ENCODE measurements at places on chromosomes 13 and 19. TPM values are rescaled to one million over a fixed set of nuclear protein-coding genes. Genes with fewer than 3 reads are reported as not detected.

The UBE2L5 gene
- 0.57 TPM for total RNA-seq

GRCh38 chr19:54659300-54659699 is 3.5 kb upstream of the LILRB4 start:
- no peak for DNase-seq
- H3K27ac ChIP-seq = no peak overlapping the region
- H3K27me3 ChIP-seq = peaks cover 3% of the 10 kb centered on the region

The IGSF23 gene
- not detected for total RNA-seq

The EFNA2 gene
- total RNA-seq = not detected

The ATP7B gene
- total RNA-seq = 0.91 TPM

DNA sequence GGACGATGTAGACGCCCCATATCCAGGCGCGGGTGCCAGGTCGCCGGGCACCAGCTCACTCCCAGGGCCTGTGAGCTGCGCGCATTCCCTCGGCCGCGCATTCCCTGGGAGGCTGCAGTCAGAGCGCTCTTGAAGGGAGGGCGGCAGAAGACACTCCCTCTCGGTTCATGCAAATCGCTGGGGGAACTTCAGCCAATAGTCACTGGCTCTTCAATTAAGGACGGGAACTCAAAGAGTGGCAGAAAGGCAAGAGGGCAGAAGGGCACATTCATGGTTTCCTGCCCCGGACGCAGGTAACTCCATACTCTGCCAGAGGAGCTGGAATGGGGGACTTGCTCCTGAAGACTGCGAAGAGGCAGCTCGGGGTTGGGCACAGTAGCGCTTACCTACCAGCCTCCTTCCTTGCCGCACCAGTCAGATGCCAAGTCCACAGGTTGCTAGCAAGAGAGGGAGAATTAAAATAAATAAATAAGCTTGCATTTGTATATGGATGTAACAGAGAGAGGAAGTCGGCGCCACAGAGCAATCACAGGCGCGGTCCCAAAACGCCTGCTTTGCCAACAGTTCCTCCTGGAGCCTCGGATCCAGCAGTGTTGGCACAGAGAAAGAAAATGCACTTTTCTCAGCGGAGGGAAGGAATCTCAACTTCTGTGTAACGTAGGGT is 459 bp downstream of the PCDH20 start:
- H3K27me3 ChIP-seq = peaks cover 9% of the 10 kb centered on the region
- no peaks in the 10 kb centered on the region for H3K4me1 ChIP-seq
- no peak for DNase-seq
- H3K36me3 ChIP-seq = no peaks in the 10 kb centered on the region

DNA sequence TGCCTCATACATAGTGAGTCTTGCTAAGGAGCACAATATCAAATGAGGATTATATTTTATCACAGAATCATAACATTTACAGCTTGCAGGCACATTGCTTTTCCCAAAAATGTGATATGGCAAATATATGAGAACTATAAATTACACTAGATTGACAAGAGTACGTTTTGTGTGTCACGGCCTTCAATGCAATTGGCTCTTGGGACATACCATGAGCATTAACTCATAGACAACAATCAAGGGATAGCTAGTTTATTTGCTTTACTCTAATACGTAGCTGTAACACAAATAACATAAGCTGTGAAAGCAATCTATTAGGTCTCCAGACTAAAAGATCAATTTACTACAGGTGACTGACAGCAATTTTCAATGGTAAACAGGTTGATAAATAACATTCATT is 17.8 kb downstream of the LHFPL6 start:
- H3K36me3 ChIP-seq = no peaks in the 10 kb centered on the region
- DNase-seq = no peak
- H3K4me3 ChIP-seq = no peak overlapping the region
- H3K27me3 ChIP-seq = no peaks in the 10 kb centered on the region

DNA sequence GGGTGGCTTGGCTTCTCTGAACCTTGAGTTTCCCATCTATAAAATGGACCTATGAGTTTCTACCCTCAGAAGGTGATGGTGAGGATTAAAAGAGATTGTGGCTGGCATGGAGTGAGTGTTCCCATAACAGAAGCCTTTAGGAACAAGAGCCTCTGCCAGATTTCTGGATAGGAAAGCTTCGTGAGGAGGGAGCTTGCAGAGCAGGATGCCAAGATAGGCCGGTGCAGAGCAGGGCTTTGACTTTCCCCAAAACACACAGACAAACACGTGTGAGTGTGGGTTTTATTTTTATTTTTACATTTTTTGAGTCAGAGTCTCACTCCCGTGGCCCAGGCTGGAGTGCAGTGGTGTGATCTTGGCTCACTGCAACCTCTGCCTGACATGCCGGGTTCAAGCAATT is 3.7 kb upstream of the CNN1 start:
- DNase-seq = no peak
- H3K36me3 ChIP-seq = no peaks in the 10 kb centered on the region
- H3K4me3 ChIP-seq = no peak overlapping the region
- H3K27ac ChIP-seq = no peak overlapping the region
- peaks cover 24% of the 10 kb centered on the region for H3K4me1 ChIP-seq

DNA sequence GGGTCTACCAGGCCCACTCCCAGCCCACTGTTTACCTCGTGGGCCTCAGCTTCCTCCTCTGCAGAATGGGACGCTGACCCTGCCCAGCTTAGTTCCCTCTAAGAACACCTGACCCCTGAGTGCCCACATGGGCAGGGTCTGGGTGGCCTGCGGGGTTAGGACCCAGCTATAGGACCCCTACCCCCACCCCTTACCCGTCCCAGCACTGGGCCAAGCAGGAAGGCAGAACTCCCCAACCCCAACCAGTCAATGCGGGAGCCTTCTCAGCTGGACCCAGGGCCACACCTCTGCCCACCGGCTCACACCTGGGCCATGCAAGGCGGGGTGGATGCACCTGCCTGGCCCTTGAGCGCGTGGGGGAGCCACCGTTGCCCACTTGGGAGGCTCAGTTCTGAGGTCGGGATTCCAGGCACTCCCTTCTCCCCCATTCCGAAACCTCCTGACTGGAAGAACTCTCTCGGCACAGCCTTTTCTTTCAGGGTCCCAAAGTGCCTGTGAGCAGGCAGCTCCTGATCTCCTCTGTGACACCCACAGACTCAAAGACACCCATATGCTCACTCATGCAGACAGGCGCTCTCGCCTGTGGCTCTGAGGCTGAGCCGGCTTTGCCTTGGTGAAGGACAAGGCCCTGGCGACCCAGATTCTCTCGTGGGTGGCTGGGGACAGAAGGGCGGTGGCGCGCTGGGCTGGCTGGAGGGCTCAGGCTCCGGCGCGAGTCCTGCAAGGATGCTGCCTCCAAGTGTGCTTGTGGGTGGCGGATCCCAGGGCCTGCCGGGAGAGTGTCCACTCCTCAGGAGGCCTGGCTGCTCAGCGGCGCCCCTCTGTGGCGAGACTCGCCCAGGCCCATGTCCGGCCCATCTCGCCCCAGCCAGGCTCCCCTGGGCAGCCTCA is 27.9 kb upstream of the PARP4 start:
- H3K27me3 ChIP-seq = peaks cover 31% of the 10 kb centered on the region
- no peak overlapping the region for H3K27ac ChIP-seq
- no peaks in the 10 kb centered on the region for H3K36me3 ChIP-seq
- peaks cover 10% of the 10 kb centered on the region for H3K4me1 ChIP-seq
- peak; percentile 13 for DNase-seq

The CRLF1 gene
- total RNA-seq = not detected

GRCh38 chr13:94415500-94416237 is 63.8 kb downstream of the DCT start:
- no peak for DNase-seq
- H3K36me3 ChIP-seq = no peaks in the 10 kb centered on the region
- H3K27me3 ChIP-seq = no peaks in the 10 kb centered on the region
- H3K4me1 ChIP-seq = peaks cover 19% of the 10 kb centered on the region

DNA sequence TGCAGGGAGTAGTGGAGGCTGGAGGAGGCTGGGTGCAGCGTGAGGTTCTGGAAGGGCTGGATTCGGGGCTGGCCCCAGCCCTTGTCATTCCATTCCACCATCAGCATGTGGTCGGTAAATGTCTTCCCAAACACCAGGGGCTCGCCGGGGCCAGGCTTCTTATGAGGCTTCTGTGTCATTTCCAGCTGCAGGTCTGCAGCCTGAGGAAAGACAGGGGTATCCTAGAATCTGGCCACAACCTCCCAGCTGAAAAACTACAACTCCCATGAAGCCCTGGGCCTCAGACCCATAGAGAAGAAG is 4.4 kb downstream of the BCAT2 start:
- peaks cover 14% of the 10 kb centered on the region for H3K4me1 ChIP-seq
- no peaks in the 10 kb centered on the region for H3K27me3 ChIP-seq
- no peak overlapping the region for H3K4me3 ChIP-seq
- DNase-seq = peak; percentile 66
- no peaks in the 10 kb centered on the region for H3K36me3 ChIP-seq
- H3K27ac ChIP-seq = no peak overlapping the region

GRCh38 chr19:53662209-53662608 is 30.4 kb downstream of the DPRX start:
- no peak for DNase-seq
- H3K36me3 ChIP-seq = no peaks in the 10 kb centered on the region
- no peaks in the 10 kb centered on the region for H3K4me1 ChIP-seq

- H3K4me1 ChIP-seq = no peaks in the 10 kb centered on the region
- no peaks in the 10 kb centered on the region for H3K27me3 ChIP-seq
- no peaks in the 10 kb centered on the region for H3K36me3 ChIP-seq
- no peak overlapping the region for H3K27ac ChIP-seq
- no peak overlapping the region for H3K4me3 ChIP-seq
- DNase-seq = no peak
These were observed 103.4 kb upstream of the POSTN start for GRCh38 chr13:37701972-37702371.

The HRC gene
- total RNA-seq = not detected

DNA sequence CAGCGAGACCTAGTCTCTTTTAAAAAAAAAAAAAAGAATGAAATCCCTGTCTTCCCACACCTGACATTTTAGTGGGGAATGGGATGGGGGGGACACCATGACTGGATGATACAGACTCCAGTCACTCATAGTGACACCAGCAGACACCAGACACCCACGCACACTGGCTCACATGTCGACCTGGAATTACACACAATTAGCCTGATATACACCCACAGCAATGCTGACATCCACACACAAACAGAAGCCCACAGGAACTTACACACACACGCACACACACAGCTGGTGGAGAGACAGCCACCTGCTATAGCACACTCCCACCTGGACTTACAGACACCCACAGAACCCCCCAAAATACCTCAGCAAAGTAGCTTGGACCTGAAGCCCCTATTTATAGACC is 8.3 kb upstream of the NANOS3 start:
- H3K4me3 ChIP-seq = no peak overlapping the region
- DNase-seq = no peak
- peaks cover 12% of the 10 kb centered on the region for H3K27me3 ChIP-seq

The MAST1 gene
- 1.2 TPM for total RNA-seq

DNA sequence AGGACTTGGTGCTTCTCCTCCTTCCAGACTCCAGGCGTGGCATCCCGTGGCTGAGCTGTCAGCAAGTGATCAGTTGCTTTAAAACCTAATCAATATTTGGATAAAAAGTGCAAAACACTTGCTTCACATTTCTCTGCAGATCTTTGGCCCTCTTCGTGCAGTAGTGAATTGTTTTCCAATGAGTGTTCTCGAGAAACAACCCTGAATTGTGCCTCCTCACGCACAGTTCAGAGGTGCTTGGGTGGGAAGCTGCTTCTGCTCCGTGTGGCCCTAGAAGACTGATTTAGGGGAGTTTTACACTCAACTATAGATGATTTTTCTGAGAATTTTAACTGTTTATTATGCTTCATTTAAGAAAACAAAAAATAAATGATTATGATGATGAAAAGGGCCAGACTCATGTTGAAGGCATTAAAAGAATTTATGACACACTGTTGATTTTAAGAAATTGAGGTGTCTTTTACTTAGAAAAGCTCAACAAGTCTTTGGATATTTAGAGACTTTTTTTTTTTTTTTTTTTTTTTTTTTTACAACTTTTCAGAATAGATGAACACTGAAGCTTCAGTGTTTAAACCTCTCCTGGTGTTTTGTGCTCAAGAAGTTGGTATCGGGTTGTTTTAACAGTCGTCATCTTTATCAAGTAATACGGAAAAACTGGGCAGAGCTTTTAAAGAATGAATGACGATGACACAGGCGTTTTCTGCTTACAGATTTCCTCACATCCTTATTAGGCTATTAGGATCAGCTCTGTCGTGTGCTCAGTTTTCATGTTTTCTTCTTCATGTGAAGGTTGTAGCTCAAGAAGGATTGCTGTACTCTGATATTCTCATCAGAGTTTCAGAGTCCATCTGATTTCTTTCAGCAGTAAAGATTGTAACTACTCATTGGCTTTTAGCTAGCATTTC is 39.5 kb upstream of the TEX29 start:
- H3K27ac ChIP-seq = no peak overlapping the region
- no peaks in the 10 kb centered on the region for H3K4me1 ChIP-seq
- no peaks in the 10 kb centered on the region for H3K27me3 ChIP-seq

DNA sequence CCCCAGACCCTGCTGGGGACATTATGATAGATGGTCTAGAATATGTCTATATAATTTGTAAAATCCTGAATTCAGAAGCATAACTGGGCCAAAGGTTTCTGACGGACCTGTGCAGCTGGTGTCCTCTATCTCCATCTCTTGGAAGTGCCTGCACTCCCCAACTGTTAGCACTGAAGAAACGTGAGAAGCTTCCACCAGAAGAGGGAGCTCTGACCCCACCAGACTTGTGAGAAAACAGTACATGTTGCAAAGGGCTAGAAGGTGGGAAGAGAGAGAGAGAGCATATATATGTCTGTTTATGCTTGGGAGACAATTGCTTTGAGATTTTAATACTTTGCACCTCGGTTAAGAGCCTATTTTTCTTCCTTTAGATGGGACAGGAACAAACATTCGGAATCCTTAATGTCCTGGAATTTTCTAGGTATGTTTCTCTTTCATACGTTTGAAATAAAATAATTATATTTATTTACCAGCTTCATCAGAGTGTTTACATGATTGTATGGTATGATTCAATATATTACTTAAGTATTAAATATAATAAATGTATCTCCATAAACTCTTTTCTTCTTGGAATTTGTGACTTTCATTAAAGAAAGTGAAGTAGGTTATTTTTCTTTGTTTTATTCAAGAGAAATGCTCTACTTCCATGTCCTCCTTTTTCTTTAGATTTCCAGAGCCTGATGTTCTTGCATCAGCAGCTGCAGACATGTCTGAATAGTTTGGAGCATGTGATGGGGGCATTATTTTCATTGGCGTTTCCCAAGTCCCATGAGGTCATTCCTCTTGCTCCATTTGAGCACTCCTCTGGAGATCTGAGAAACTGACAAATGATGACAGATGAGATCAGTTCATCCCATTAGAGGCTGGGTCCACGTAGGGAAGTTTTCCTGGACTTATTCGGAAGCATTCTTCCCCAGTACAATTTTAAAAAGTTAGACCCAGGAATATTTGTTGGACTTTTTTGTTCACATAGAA is 202.9 kb downstream of the ATP8A2 start:
- no peak overlapping the region for H3K27ac ChIP-seq
- no peaks in the 10 kb centered on the region for H3K27me3 ChIP-seq

DNA sequence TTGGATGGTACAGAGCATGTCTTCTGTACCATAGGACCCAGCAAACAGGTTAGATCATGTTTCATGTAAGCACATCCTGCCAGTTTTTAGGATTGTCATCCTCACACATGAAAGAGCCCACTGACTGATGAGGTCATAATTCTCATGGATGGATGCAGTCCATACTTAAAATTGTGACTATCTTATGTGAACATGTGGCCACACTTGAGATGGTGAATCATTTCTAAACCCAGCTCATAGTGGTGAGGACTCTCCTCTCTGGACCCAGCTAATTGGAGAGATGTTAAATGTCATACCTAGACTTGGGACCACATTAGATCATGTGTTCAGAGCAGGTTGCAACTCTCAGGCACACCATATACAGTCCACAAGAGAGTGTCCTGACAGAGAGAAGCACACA is 24.8 kb upstream of the ZNF254 start:
- no peaks in the 10 kb centered on the region for H3K27me3 ChIP-seq
- peaks cover 40% of the 10 kb centered on the region for H3K36me3 ChIP-seq
- H3K4me1 ChIP-seq = no peaks in the 10 kb centered on the region
- no peak overlapping the region for H3K27ac ChIP-seq
- no peak for DNase-seq

Data from B cell (primary cell).